NCI-H748 treated with DMSO at 0.1 percent for 48 hours (cell line): ENCODE measurements at places on chromosomes 6 and 20.

DNA sequence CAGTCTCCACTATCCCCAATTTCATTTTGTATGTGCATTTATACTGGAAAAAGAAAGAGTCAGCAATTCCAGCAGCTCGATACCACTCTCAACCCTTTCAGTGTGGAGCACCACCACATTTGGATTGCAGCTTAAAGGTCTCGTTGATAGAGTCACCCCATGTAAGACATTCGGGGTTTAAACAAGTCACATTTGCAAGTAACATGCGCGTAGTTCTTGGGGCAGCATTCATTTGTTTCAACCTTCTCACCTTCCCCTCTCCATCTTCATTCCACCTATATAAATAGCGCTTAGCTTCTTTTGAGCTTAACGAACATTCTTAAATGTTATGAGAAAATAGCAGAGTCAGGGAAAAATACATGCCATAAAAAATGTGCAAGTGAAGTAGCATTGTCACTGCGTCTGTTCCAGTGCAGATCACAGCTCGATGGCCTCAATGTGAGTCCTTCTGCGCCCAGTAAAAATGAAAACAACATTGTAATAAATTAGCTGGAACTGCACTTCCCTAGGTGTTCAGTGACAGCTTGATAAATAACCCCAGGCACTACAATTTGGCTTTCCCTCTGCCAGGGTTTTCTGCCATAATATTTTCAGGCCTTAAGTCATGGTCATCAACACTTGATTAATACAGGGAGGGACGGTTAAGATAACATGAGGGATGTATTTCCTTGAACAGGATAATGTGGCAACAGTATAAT is 737.8 kb upstream of the NRSN1 start:
- DNase-seq: no peak

GRCh38 chr6:35041086-35041861 is 99.9 kb downstream of the TCP11 start:
- DNase-seq: no peak

DNA sequence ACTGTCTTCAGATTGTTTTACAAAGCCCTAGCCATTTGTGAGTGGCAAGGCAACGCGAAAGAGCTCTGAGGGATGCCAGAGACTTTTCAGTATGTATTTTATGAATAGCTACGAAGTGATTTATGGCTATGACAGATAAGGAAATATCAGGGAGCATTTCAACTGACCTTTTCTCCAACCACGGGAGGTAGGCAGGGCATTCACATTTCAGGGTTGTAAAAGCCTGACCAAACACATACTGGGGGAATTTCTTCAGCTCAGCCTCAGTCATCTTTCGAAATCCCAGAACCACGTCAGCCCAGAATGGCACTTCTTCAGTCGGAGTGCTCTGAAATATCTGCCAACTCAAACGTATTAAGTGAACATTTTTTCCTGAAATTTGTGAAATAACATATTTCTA is 10.8 kb downstream of the DDO start:
- DNase-seq: no peak

GRCh38 chr6:101830501-101831031 is 437.1 kb downstream of the GRIK2 start:
- DNase-seq: no peak
